ENCODE measurements at places on chromosomes 1 and 21. TPM values are rescaled to one million over a fixed set of nuclear protein-coding genes. Genes with fewer than 3 reads are reported as not detected.

The RGSL1 gene
- not detected for total RNA-seq

The RIPK4 gene
- total RNA-seq, result not detected

The CRNN gene
- not detected for total RNA-seq

The SERINC2 gene
- total RNA-seq, result not detected

The FAM177B gene
- total RNA-seq, result not detected

The ZNF687 gene
- total RNA-seq, result 27.7 TPM

The PPIAL4G gene
- total RNA-seq, result 0.83 TPM

The KIF2C gene
- total RNA-seq, result 81.8 TPM

The CD58 gene
- total RNA-seq, result 21.7 TPM

The KRTAP19-3 gene
- not detected for total RNA-seq

Data from activated naive CD4-positive, alpha-beta T cell treated with anti-CD3 and anti-CD28 coated beads, Interleukin-2, amount 10 ng/mL, durations not matched to agents 5 hours and 36 hours (primary cell).